ENCODE measurements at places on chromosomes 4 and X.

DNA sequence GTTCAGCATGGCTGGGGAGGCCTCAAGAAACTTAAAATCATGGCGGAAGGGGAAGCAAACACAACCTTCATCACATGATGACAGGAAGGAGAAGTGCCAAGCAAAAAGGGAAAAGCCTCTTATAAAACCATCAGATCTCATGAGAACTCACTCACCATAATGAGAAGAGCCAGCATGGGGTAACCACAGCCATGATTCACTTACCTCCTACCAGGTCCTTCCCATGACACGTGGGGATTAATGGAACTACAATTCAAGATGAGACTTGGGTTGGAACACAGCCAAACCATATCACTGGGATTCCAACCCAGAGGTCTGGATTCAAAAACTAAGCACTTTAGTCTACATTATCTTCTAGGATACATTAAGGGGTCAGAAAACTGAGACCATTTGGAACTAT is 609.6 kb upstream of the SPANXN1 start:
- no peak for DNase-seq

DNA sequence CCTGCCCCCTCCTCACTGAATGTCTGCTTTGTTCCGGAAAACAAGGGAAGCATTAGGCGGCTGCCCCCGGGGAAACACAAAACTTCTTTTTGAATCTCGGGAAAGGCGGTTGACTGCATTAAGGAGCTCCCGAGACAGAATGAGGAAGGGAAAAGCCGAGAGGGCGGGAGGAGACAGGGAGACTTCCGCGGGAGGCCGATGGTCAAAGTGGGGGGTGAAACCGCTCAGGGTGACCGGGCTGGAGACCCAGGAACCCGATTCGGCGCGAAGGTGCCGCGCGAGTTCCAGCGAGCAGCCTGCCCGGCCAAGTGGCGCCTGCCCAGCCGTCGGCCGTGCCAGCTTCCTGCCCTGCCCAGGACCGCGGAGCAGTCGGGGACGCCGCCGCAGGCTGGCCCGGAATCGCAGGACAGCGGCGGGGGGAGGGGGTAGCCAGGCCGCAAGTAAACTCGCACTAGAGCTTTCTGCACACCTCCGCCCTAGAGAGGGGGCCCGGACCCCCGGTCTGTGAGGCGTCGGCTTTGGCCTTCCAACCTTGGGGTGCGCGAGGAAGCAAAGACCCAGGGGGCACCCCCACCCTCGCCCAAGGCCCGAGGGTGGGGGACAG is 55.1 kb upstream of the BCOR start:
- DNase-seq: no peak

- DNase-seq: no peak
These were observed 109.3 kb downstream of the MAGEC2 start for GRCh38 chrX:142095651-142096245.

GRCh38 chrX:39633293-39633692 is 464.5 kb downstream of the BCOR start:
- DNase-seq: no peak

GRCh38 chrX:136742721-136743379 is 37.9 kb downstream of the ARHGEF6 start:
- DNase-seq: no peak

- DNase-seq: no peak
These were observed 32.8 kb upstream of the FGF2 start for GRCh38 chr4:122793811-122794210.

DNA sequence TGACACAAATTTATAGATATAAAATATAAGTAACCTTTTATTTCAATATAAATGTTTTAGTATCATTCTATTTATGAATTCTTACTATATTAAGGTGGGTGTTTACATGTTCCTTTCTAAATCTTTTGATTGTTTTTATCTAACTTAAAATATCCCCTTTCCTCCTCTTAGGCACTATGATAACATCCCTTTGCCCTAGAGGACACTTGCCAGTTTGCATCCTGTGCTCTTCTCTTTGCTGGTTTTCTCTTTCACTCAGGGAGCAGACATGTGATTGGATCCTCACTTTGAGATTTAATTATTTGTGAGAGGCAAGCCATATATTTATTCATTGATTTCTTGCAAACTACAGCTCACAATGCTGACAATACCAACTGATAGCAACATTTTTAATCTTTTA is 16.2 kb downstream of the LRIT3 start:
- DNase-seq: no peak

DNA sequence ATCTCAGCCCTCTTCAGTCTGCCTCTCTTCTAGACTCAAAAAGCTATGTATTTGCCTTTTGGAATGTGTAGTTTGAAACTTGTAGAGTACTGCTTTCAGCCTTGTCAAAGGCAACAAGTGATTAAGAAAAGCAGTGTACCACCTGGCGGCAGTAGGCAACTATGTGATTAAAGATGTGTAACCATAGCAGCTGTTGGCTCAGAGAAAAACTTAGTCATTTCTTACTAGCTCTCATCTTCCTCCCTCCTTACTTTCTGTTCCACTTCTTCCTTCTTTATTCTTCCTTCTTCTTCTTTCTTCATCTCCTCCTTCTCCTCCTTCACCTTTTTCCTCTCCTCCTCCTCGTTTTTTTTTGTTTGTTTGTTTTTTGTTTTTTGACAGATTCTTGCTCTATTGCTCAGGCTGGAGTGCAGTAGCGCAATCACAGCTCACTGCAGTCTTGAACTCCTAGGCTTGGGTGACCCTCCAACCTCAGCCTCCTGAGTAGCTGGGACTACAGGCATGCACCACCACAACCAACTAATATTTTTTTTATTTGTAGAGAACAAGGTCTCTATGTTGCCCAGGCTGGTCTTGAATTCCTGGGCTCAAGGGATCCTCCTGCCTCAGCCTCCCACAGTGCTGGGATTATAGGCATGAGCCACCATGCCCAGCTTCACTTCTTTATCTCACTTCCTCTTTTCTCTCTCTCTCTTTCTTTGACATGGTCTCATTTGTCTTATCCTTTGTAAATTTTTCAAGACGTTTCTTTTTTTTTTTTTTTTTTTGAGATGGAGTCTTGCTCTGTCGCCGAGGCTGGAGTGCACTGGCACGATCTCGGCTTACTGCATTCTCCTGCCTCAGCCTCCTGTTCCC is 32.6 kb downstream of the ABHD18 start:
- no peak for DNase-seq

GRCh38 chrX:50067435-50068284 is 133.1 kb downstream of the AKAP4 start:
- no peak for DNase-seq

GRCh38 chr4:89538886-89539285 is 231.3 kb upstream of the GPRIN3 start:
- DNase-seq: no peak

- DNase-seq: no peak
These were observed 5.8 kb downstream of the BMP2K start for GRCh38 chr4:78781924-78782323.

DNA sequence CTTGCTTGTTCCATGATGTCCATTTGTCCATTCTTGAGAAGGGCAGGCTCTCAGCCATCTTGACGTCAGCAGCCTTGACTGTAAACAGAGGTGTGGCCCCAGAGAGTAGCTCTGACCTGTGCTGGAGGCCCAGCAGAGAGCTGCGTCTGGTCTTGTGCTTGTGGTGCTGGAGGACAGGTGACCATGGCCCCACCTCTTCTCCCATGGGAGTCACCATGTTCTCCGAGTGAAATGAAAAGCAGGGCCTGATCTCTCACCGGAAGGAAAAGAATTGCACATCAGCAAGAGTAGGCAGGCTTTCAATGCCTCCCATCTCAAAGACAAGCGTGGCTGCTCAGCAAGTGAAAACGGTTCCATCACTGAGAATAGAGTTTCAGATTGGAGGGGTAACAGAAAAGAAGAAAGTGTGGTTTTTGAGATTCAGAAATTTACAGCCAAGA is 11.5 kb downstream of the PARM1 start:
- no peak for DNase-seq

DNA sequence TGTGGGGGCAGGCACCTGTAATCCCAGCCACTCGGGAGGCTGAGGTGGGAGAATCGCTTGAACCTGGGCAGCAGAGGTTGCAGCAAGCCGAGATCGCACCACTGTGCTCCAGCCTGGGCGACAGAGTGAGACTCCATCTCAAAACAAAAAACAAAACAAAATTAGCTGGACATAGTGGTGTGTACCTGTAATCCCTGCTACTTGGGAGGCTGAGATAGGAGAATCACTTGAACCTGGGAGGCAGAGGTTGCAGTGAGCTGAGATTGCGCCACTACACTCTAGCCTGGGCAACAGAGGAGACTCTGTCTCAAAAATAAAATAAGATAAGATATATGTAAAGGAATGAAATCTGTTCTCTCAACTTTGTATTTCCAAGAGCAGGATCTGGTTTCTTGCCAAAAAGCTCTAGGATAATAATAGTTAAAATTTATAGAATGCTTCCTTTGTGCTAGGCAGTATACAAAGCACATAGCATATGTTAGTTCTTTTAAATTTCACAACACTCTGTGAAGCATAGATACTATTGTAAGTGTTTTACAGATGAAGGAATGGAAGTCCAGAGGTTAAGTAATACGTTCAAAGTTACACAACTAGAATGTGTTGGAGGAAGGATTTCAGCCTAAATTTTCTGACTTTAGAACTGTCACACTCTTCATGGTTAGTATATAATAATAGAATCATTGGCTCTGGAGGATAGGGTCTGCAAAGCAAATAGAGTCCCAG is 10.3 kb downstream of the MRPL1 start:
- no peak for DNase-seq

GRCh38 chr4:74714611-74715130 is 79.7 kb downstream of the BTC start:
- DNase-seq: no peak

GRCh38 chr4:101818362-101818761 is 27.8 kb downstream of the BANK1 start:
- no peak for DNase-seq

DNA sequence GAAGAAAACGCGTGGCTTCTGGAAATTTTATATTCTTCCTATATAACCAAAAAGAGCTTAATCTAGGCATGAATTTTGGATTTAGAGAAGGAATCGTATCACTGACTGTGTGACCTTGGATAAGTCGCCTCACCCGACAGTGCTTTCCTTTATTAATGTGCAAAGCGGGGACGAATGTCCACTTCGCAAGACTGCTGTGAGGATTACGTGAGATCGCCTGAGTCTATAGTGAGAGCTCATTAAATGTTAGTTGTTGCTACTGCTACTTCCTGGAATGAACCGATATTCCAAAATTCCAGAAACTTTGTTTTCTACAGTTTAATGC is 448 bp upstream of the TBC1D8B start:
- DNase-seq: no peak
